ENCODE measurements at places on chromosomes 11 and 22. TPM values are rescaled to one million over a fixed set of nuclear protein-coding genes. Genes with fewer than 3 reads are reported as not detected.

Gene KRTAP5-1
- not detected for total RNA-seq

Gene SCUBE1
- total RNA-seq: not detected

Gene CFAP300
- 9.1 TPM for total RNA-seq

Gene MSANTD4
- total RNA-seq: 18.1 TPM

Gene ISX
- total RNA-seq: not detected

DNA sequence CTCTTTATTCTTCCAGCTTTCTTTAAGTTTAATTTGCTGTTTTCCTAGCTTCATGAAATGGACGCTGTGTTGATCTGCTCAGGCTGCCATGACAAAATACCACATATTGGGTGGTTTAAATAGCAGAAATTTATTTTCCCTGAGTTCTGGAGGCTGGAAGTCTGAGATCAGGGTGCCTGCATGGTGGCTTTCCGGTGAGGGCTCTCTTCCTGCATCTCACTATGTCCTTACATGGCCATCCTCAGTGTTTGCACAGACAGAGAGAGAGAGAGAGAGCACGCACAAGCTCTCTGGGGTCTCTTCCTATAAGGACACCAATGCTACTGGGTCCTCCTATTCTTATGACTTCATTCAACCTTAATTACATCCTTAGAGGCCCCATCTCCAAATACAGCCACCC lies 28.7 kb downstream of the MCAM start:
- DNase-seq: no peak

GRCh38 chr22:24995649-24996180 lies 43.2 kb downstream of the KIAA1671 start:
- no peak for DNase-seq

- DNase-seq: peak; percentile 71
Measured at GRCh38 chr11:124899383-124900145, 1.9 kb upstream of the ROBO4 start.

DNA sequence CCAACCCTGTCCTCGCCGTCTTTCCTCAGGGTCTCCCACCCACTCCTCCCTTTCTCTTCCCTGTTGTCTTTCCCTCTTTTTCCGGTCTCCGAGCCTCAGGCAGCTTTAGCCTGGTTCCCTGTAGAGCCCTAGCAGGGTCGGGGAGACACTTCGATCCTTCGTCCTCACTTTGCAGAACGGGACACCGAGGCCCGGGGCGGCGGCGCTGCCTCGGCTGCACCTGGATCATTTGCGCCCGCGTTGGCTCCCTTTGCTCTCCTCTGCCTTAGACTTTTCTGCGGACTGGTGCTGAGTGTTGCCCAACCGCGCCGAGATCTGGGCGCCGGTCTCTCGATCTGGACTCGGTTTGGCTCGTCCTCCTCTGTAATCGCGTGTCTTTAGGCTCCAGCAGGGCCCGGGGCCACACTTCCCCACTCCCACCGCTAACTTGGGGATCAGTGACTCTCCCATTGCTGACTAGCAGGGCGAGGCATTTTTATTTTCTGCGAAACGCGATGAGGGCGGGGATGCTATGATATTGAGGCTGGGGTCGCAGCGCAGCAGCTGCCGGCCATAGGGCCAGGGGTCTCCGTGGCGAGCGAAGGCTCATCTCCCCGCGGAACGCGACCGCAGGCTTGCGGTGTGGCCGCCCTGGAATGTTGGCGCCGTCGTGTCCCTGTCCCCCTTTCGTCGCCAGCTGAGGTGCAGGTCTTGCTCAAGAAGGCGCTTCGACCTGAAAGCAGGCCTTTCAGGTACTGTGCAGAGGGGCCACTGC lies 1.6 kb upstream of the E2F8 start:
- DNase-seq: no peak

- no peak for DNase-seq
Measured at GRCh38 chr22:29080106-29080975, 7.5 kb downstream of the KREMEN1 start.

GRCh38 chr22:46563381-46564083 lies 26.1 kb upstream of the CELSR1 start:
- peak; percentile 27 for DNase-seq

- no peak for DNase-seq
Measured at GRCh38 chr22:37741312-37741795, 44.5 kb downstream of the TRIOBP start.

- no peak for DNase-seq
Measured at GRCh38 chr11:133366147-133366546, 166.2 kb downstream of the OPCML start.

Measured in A172 (cell line).